ENCODE measurements at places on chromosomes 4 and X.

GRCh38 chr4:108828620-108829019, 65.8 kb upstream of the ETNPPL start:
- no peak for DNase-seq

DNA sequence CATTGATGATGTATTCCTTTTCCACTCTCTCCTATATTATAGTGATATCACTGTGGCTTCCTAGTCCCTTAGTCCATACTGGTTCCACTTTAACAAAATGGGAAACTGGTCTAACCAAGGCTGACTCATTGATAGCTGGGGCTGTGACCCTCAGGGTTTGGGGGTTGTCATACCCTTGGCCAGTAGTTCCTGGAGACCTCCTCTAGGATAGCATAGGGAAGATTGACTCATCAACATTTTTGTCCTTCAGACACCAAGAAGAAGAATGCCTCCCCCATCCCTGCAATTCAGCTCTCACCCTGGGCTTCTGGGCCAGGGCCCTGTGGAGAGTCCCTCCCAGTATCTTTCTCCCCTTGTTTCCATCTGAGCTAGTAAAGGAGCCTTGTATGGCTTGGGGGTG, 68.8 kb upstream of the PRPS1 start:
- DNase-seq, result no peak

DNA sequence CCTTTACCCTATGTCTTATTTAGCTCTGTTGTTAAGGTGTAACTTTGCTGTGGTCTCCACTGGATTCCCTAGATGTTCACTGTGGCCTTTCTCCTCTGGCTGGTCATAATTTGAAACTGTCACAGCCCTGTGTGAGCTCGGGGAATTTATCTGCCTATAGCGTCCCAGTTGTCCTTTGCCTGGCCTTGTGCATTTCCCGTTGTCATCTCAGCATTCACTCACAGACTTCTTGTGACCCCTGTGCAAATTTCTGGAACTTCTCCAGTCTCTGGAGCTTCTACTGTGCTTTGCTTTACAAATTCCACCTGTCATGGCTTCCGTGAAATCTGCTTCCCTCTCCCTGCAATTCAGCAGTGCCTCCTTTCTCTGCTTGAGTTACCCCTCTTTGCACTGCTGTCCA, 106.7 kb downstream of the WWC2 start:
- no peak for DNase-seq

DNA sequence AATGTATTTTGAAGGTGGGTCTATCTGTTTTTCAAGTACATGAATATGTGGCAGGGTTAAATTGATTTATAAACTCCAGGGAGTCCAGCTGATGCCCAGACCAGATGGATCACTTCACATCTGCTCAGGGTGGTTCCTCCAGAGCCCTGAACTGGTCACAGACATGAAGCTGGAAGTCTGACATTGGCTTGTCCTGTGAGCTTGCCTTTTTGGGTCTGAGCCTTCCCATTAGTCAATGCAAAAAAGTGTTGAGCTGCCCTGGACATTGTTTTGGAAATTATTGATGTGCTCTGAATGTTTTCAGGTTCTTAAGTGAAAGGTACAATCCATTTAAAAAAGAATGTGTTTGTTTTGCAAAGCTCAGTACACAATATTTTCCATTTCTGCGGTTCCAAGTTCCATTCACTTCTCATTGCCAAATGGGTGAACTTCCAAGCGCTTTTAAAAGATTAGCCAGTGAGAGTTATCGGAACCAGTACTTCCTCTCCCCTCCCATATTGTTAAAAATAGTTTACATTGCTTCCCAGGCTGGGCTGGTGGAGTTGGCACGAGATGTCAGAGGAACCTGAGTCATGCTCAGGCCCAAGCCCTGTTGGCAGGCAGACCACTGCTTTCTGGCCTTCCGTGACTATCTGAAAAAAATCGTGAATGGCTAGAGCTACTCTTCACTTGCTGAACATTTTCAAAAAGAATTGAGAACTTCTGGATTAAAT, 52.1 kb downstream of the PDGFRA start:
- no peak for DNase-seq

GRCh38 chr4:53497487-53498244, 93.6 kb downstream of the LNX1 start:
- no peak for DNase-seq

- no peak for DNase-seq
Observed at GRCh38 chr4:154872198-154872597, 91.1 kb downstream of the RBM46 start.
